NCI-H1105 (cell line): ENCODE measurements at places on chromosomes 2 and 18.

- DNase-seq, result no peak
Observed at GRCh38 chr2:207939342-207940108, 85.8 kb downstream of the PLEKHM3 start.

DNA sequence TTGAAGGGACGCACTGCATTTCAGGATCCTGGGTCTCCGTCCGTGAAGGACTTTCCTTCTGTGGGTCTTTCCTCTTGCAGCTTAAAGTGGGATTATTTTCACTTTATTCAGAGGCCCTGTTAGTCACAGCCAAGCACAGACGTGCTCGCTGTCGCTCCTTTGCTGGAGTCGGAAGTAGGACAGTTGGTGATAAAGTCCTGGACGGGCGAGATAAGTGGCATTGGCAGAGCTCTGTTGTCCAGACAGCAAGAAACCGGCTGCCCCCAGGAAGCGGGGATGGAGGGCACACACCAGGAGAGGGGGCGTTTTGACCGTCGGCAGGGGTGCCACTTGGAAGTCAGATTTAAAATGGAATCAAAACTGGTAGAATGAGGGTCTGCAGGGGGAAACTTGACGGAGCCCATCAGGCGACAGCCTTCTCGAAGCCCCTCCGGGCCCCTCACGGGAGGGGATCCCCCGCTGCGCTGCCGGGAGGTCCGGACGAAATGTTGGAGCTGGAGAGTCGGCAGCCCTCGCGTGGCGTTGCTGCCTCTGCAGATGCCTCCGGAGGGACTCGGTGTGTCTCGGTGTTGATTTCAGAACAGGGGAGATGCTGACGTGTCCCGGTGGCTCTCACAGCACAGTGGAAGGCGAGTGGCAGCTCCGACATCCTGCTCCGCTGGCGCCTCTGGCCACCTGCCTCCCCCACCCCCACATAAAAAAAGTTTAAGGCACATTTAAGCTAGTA is 124.2 kb downstream of the NFATC1 start:
- no peak for DNase-seq

GRCh38 chr2:121038031-121038430 is 247.0 kb downstream of the TFCP2L1 start:
- DNase-seq, result no peak

DNA sequence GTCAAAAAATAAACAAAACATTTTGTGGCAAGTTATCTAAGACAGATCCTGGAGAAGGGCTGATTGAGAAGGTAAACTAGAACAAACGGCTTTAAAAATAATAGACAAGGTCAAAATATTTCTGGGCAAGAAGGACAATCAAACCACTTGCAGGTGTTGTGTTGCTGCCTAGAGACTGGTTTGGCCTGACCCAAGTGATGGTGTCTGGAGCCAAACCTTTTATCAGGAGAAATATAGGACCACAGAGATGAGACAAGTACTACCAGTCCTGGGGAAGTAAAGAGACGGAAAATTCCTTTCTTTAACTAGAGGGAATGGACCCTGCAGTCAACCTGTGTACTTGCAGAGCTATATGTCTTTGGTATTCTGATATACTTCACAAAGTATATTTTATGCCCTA is 44.2 kb downstream of the PLCL1 start:
- no peak for DNase-seq
